Mesothelial cell of epicardium (in vitro differentiated cells): ENCODE measurements at places on chromosomes 7 and 10. TPM values are rescaled to one million over a fixed set of nuclear protein-coding genes. Genes with fewer than 3 reads are reported as not detected.

DNA sequence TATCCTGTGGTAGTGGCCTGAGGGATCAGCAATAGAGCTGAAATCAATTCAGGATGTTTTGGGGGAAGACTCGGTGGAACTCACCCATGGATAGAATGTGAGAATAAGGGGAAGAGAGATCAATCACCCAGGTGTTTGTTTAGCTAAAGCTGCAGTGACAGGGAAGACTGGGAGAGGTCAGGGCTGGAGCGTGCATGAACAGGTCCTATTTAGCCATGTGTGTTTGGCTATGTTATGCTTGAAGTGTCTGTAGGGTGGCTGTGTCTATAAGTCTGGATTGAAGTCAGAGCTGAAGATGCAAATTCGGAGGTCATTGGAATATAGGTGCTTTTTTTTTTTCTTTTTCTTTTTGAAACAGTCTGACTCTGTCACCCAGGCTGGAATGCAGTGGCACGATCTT is 4.6 kb downstream of the ATP6V1F start:
- H3K27ac ChIP-seq, result no peak overlapping the region
- peaks cover 27% of the 10 kb centered on the region for H3K27me3 ChIP-seq
- H3K36me3 ChIP-seq, result peaks cover 12% of the 10 kb centered on the region
- no peak overlapping the region for H3K4me3 ChIP-seq

- DNase-seq, result no peak
- no peak overlapping the region for H3K27ac ChIP-seq
- no peak overlapping the region for H3K4me3 ChIP-seq
- peaks cover 5% of the 10 kb centered on the region for H3K27me3 ChIP-seq
- H3K36me3 ChIP-seq, result no peaks in the 10 kb centered on the region
- peaks cover 9% of the 10 kb centered on the region for H3K4me1 ChIP-seq
These were observed 255.7 kb downstream of the PTEN start for GRCh38 chr10:88119160-88119559.

DNA sequence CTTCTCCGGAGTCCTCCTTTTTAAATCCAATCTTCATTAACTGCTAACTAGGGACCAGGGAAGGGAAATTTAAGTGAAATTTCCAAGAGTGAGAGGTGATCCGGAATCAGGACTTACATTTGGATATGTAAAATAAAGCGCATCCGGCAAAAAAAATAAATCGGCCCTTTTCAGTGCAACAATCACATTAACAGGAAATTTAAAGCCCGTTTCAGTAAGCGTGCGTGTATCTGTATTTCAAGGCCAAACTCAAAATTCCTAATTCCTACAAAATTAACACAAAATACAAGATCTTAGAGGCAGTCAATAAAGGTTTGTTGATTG is 771 bp downstream of the DNAJC9 start:
- no peak for DNase-seq
- H3K36me3 ChIP-seq, result peaks cover 20% of the 10 kb centered on the region
- H3K4me1 ChIP-seq, result peaks cover 46% of the 10 kb centered on the region
- peak overlapping the region; percentile 98 for H3K4me3 ChIP-seq
- H3K27ac ChIP-seq, result peak overlapping the region; percentile 99
- no peaks in the 10 kb centered on the region for H3K27me3 ChIP-seq

DNA sequence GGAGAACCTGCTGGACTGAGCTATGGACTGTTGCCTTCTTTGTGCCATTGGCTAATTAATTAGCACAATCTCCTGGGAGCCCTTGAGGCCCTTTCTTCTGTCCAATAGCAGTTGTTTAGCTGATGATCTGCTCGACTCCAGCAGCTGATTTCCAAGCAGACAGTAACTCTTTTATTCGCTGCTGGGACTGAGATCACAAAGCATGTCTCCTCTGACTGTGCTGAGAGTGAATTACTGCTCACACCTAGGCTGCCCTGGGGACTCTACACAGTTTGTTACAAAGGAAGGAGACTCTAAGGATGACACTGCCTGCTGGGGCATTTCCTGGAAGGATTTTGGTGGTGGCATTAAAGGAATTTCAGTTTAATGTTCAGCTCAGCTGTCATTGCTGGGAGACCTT is 31.4 kb downstream of the CASP7 start:
- H3K27me3 ChIP-seq, result no peaks in the 10 kb centered on the region
- H3K4me1 ChIP-seq, result peaks cover 22% of the 10 kb centered on the region
- H3K4me3 ChIP-seq, result no peak overlapping the region
- H3K36me3 ChIP-seq, result peaks cover 5% of the 10 kb centered on the region

The EPO gene
- total RNA-seq, result 0.16 to 0.27 TPM in 2 of 3 replicates, not detected in the other

- no peaks in the 10 kb centered on the region for H3K36me3 ChIP-seq
- no peak overlapping the region for H3K27ac ChIP-seq
- peaks cover 53% of the 10 kb centered on the region for H3K27me3 ChIP-seq
- peak; percentile 73 for DNase-seq
These were observed 31.7 kb downstream of the TECTB start for GRCh38 chr10:112314822-112315474.

GRCh38 chr7:115475761-115476385 is 554.0 kb downstream of the MDFIC start:
- H3K4me1 ChIP-seq, result peaks cover 25% of the 10 kb centered on the region
- no peak overlapping the region for H3K27ac ChIP-seq
- no peaks in the 10 kb centered on the region for H3K36me3 ChIP-seq
- no peak for DNase-seq
